ENCODE measurements at places on chromosomes 5 and 9.

DNA sequence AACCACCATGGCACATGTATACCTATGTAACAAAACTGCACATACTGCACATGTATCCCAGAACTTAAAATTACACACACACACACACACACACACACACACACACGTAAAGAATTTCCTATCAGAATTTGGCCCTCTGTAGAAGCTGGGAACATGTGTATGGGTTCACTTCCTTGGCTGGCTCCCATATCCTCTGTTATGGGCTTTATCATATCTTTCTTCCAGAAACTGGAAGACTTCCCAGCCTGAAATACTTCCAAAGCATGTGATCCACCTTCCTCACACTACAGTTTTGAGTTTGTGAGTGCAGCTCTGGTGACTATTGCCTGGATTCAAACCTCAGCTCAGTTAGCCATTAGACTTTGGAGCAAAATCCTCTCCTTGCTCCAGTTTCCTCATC is 78.6 kb upstream of the GDNF start:
- DNase-seq, result no peak

GRCh38 chr9:124489222-124489621 is 18.0 kb downstream of the NR5A1 start:
- DNase-seq, result no peak

DNA sequence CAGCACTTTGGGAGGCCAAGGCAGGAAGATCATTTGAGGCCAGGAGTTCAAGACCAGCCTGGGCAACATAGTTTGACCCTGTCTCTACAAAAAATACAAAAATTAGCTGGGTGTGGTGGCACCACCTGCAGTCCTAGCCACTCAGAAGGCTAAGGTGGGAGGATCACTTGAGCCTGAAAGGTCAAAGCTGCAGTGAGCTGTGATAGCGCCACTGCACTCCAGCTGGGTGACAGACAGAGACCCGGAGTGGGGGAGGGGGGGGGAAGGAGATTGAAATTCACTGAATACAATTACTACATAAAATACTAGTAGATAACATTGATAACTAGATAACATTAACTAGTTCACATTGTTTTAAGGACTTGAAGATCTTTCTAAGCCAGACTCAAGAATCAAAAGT is 345.6 kb downstream of the BNC2 start:
- no peak for DNase-seq

DNA sequence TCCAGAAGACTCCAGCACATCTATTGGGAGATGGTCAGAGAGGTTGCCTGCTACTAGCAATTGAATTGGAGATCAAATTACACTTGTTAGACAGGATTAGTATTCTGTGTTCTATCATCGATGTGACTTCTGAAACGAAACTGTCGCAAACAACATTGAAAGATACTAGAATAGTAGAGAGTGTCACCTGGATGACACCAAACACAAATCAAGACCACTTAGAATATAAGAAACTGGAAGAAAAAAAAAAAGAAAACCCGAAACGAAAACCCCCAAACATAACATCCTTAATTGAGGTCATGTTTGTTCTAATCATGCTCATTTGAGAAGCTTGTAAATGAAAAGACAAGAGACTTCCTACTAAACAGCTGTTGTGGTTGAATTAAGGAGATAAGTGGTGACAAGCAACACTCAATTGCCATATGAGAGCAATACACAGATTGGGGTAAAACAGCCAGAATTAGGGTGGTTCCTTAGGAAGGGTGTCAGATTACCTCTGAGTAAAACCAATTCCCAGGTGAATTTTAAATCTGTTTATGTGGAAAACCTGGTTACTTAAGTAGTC is 97.6 kb downstream of the BASP1 start:
- no peak for DNase-seq

- DNase-seq, result no peak
Measured at GRCh38 chr9:136079211-136079915, 15.7 kb downstream of the NACC2 start.

GRCh38 chr9:105242557-105242956 is 1.9 kb upstream of the SLC44A1 start:
- DNase-seq, result no peak

GRCh38 chr5:1754531-1755220 is 45.0 kb downstream of the MRPL36 start:
- DNase-seq, result no peak

DNA sequence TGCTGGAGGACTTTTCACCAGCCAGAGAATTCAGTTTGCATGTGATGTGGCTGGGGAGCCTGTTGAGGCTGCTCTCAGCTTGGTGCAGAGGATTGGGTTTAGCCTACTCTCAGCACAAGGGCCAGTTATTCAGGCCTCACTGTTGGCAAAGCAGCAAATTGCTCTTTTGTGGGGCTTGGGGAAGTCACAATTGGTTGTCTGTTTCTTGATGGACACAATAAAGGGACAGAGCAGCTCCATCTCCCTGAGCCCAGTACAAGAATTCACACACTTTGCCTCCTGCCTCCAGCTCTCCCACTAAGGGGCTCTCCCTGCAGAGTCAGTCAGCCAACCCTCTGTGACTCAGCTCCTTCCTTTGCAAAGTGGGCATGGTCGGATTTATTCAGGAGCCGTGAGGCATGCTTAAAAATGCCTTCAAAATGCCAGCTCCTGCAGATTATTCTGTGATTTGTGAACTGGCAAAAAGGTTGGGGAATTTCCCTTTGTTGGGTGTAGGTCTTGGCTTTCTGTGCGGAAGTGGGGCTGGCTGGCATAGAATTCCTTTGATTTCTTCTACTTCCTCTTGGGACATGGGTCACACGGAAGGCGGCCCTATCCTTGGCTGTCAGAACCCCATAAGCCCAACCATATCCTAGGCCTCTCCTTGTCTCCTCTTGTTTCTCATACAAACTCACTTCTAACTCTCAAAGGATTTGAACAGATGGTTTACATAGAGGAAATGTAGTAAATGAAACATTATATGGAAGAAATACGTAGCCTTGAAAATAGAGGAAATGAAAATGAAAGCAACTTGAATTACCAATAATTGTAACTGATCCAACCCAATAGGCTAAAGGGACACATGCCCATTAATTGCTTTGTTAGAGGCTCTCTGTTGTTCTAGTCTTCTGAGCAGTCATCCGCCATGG is 118.7 kb upstream of the CD180 start:
- peak; percentile 27 for DNase-seq

GRCh38 chr5:171644536-171644935 is 141.1 kb upstream of the SMIM23 start:
- DNase-seq, result no peak

GRCh38 chr5:179371121-179371510 is 25.9 kb upstream of the ADAMTS2 start:
- no peak for DNase-seq

DNA sequence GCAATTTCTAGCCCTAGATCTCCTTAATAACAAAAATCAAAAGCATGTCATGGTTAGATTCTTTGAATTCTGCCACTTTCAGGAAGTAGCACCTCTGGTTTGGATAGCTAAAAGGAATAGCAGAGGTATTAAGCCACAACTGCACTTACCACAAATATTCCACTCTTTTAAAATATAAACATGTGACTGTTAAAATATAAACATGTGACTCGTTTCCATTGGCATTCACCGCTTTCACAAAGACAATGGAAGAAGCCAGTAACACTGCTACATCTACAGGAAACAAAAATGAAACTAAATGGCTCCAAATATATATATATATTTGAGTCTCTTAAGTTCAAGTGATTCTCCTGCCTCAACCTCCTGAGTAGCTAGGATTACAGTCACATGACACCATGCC is 222.9 kb downstream of the ARL15 start:
- no peak for DNase-seq
